ENCODE measurements at places on chromosomes 2 and 18.

DNA sequence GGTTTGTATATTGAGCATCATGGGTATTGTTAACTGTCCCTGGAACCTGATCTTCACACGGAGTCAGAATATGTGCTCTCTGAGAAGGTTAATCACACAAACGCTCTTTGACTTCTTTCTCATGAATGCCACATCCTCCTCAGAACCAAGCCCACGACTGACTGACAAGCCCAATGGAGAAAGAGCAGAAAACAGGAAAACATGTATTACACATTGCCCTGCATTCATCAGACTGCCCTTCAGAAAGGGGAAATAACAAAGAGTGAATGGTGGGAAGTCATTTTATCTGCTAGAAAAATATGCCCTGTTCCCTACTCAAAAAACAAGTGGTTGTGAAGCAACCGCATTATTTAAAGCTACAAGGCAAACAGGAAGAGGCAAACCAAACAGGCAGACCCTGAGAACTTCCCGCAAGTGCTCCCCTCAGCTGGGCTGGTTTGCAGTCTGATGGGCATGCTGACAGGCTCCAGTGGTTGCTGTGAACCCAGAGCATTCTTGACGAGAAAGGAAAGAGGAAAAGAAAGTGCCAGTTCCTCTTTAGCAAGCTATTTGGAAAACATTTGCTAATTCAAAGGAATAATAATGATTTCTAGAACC lies 172.9 kb upstream of the SETBP1 start:
- DNase-seq: no peak

DNA sequence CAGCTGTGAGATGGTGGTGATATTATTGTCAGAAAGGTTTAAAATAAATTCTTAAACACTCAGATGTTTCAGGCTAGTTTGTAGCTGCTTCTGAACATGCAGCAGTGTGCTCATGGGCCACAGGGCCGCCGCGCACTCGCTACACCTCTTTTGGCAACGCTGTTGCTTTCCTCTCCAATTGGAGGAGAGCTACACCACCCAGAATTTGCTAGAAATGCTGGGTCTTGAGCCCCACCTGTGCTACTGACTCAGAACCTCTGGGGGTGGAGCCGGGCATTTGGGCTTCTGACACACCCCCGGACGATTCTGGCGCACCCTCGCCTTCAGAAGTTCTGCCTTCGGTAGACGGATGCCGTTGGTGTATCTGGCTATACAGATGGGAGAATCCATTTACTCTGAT lies 15.7 kb downstream of the LRRFIP1 start:
- DNase-seq: no peak

DNA sequence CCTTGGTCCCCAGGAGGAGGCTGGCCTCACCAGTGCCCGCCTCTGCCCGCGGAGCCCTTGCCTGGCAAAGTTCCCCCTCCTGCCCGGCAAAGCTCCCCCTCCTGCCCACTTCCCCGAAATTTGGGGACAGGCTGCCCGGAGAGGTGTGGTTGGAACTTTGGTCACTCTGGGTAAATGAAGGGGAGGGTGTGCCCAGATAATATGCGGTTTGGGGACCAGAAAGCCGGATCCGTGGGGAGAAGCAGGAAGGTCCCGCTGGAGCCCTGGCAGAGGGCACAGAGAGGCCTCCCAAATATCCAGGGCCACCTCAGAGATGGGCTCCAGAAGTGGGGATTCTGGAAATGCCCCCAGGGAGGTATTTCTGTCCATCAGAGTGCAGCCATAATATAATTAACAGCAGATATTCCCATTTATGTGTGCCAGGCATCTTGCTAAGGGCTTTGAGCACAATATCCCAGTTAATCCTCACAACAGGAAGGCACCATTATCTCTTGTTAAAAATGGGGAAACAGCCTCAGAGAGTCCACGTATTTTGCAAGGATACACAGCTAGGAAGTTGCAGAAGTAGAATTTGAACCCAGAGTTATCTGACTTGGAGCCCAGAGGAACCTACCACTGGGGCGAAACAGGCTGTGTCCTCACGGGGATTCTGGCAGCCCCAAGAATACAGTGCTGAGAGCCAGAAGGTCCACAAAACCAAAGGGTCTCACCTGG lies 914 bp downstream of the STEAP3 start:
- DNase-seq: no peak

DNA sequence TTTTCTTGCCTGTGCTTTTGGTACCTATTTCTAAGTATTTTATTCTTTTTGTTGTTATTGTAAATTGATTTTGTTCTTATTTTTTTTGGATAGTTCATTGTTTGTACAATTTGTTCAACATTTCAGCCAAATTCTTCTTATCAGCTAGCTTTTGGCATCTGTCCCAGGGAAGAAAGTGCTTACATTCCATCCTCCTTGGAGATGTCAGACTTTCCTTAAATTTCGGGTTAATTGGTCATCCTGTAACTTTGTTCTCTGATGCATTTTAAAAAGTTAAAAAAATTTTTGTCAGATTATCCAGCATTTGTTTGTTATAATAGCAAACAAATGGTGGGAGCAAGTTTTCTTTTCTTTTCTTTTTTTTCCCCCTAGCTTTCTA lies 60.3 kb downstream of the PTH2R start:
- DNase-seq: no peak

DNA sequence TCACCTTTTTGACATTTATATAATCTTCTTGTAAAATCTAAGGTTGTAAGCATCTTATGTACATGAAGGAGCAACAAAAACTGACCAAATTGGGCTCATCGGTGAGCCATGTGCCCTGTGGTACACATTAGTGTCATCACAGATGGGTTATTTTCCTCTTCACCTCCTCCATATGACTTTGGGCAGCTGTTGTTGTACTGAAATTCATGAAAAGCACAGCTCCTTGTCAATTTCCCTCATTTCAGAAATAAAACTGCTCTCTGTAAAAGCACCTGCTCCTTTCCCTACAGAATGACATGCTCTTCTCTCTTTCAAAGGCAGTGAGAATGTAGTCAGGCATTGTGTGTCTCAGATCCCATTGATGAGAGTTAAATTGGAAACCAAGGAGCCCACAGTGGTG lies 42.0 kb downstream of the DTNA start:
- no peak for DNase-seq

DNA sequence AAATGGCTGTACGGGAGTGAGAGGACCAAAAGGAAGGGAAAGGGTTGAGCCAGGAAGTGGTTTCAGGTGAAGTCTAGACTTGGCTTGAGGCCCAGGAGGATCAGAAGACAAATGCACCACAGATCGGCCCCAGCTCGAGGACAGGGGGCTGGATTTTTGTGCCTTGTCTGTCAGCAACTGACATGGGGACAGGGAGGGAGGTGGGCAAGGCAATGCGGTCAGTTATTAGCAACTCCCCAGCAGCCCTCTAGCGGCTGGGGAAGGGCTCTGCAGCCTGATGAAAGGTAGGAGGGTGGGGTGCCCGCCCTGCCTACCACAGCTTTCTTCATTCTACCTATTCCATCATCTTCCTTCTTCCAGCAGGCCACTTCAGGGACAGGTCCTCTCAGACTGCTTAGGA lies 50.0 kb downstream of the CPO start:
- DNase-seq: no peak

GRCh38 chr2:231376857-231377256 lies 18.7 kb upstream of the B3GNT7 start:
- DNase-seq: no peak

DNA sequence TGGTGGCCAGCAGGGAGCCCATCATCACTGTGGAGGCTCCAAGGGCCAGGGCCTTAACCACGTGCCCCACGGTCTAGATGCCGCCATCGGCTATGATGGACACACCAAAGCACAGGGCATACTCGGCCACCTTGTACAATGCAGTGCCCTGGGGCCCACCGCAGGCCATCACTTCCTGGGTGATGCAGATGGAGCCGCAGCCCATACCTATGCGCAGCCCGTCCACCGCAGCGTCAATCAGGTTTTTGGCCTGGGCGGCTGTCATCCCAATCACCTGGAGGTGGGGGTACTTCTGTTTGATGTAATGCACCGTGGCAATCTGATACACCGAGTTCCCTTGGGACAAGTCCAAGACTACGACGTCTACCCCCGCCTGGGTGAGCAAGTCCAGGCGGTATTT lies 153.3 kb upstream of the ZSWIM2 start:
- DNase-seq: no peak

GRCh38 chr2:134124047-134124753 lies 129.7 kb upstream of the MGAT5 start:
- DNase-seq: no peak

DNA sequence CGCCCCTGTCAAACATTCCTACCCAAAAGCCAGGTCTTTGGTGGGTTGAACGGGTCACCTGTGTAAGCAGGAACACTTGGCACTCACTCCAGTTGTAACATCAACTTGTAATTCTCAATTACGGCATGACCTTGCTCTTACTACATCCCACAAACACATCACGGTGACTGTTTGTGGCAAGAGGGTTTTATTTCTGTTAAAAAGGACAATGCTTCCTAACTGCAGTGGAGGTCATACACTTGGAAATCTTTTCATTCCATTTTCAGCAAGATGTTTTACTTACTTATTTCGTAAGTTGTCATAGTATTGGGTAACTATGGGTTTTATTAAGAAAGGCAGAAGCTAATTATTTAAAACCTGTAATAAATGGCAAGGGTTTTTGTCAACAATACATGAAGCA lies 126.1 kb downstream of the ZNF516 start:
- no peak for DNase-seq

DNA sequence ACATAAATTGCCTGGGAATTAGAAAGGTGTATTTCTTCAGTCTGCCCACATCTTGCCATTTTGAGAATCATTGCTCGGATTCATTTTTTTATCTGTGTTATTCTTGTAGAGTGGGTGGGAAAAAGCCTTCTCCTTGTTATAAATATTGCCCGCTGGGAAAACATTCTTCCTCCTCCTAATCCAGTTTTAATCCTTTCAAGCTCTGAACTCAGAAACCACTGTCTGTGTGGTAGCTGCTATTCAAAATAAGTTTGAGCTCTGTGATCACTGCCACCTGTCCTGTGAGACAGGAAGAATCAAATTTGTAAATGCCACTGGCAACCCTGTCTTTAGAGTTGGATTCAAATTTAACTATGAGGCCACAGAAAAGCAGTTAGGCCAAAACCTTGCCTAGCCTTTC lies 1875.2 kb upstream of the PIK3C3 start:
- DNase-seq: no peak

DNA sequence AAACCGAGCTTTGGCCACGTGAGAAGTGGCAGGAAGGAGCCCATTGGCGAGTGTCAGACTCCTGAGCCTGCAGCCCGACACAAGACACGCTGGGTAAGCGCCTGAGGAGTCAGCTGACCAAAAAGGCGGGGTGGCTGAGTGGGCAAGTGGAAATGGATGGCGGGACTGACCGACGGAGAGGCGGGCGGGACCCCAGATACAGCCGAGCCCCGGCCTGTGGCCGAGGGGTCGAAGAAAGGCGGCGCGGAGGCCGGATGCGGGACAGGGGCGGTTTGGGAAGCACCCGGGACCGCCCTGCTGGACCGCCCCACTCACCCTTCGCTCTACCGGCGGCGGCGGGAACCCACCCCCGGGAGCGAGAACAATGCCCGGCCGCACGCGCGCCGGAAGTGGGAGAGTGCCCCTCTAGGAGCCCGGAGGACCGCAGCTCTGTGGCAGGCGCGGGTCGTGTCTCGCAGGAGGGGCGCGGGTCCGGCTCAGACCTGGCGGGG lies 22.8 kb downstream of the ZSCAN30 start:
- DNase-seq: peak; percentile 53

- DNase-seq: no peak
These were observed 138.2 kb downstream of the ACOXL start for GRCh38 chr2:110870545-110870944.

DNA sequence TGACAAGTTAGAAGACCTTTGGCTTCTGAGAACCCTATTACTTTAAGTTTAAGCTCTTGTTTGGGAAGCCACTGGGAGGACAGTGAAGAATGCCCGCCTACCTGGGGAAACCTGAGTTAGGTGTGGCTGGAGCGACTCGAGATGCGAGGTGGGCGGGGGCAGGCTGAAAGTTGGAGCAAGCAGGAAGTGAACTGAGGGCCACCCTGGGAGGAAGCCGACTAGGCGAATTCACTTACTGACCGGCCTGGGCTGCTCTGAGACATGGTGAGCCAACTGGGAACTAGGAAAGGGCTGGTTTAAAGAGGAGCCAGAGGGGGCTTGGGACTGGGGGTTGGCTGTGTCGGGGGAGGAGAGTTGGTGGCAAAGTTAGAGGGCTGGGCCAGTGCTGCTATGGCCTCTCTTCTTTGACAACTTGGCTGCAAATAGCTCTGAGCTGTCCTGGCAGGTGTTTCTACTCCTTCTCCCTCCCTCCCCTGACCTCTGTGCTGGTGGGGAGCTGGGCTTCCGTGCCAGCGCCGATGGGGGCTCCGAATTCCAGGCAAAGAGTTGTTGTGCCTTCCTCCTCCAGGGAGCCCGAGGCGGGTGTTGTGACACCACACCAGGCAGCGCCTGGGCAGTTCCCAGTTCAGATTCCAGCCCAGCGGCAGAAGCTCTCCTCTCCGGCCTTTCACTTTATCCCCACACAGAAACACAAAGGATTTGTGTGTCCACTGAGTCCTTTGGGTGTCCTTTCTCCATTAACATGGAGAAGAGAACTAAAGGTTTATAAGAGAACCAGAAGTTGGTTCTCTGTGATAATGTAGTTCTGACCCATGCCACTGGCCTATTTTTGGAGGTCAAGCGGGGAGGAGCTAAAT lies at the start of gene VAMP8:
Gene VAMP8, plus strand, starts transcription at position 201 of the 857 bp plus-strand sequence. Its CDS starts 61 bp downstream, at position 262.
- DNase-seq: peak; percentile 59

DNA sequence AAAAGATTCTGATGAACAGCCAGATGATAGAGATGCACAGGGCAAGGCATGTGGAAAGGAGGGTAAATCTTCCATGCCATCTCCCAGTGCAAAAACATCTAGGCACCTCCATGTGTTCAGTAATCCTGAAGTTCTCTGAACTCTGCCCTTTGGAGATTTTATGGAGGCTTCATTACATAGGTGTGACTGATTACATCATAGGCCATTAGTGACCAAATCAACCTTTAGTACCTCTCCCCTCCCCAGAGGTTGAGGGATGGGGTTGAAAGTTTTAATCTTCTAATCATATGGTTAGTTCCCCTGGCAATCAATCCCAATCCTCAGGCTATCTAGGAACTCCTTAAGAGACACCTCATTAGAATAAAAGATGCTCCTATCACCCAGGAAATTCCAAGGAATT lies 2190.2 kb upstream of the PIK3C3 start:
- DNase-seq: no peak

DNA sequence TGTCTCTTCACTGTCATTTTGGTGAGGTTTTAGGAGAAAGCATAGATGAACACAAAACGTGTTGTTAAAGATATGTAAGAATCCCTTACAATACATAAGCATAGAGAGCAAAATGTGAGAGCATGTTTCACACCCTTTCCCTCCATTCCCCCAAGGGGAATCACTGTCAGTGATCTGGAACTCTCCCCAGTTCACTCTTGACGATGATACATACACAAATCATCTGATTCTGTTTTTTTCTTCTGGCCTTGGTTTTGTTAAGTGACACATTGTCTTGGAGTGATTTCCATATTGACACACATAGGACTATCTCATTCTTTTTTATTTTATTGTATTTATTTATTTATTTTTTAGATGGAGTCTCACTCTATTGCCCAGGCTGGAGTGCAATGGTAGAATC lies 53.7 kb upstream of the TANC1 start:
- DNase-seq: no peak

GRCh38 chr2:206271065-206271464 lies 3.4 kb upstream of the ZDBF2 start:
- DNase-seq: no peak

GRCh38 chr2:177284531-177284930 lies 20.0 kb upstream of the NFE2L2 start:
- DNase-seq: no peak
